ENCODE measurements at places on chromosomes 4 and X. TPM values are rescaled to one million over a fixed set of nuclear protein-coding genes. Genes with fewer than 3 reads are reported as not detected.

TKTL2 gene
- not detected for total RNA-seq

PAGE2B gene
- total RNA-seq: 1.2 TPM

IBSP gene
- total RNA-seq: not detected

SPON2 gene
- 9.5 TPM for total RNA-seq

FOXO4 gene
- 10.7 TPM for total RNA-seq
